Small intestine (tissue), 16 donors: ENCODE measurements at places on chromosomes 5 and 9. TPM values are rescaled to one million over a fixed set of nuclear protein-coding genes. Genes with fewer than 3 reads are reported as not detected.

Gene PRR7
- polyA plus RNA-seq = 3.0 TPM

Gene ACOT12
- 0.31 TPM for polyA plus RNA-seq

Gene FBXL7
- 4.2 TPM for polyA plus RNA-seq

- no peak for DNase-seq
- peaks cover 2% of the 10 kb centered on the region for H3K36me3 ChIP-seq
- H3K27me3 ChIP-seq = no peaks in the 10 kb centered on the region
- H3K4me1 ChIP-seq = no peaks in the 10 kb centered on the region
- no peak overlapping the region for H3K27ac ChIP-seq
These were observed 76.1 kb downstream of the C9orf50 start for GRCh38 chr9:129544761-129545160.

- DNase-seq = peak; percentile 55
- H3K4me1 ChIP-seq = no peaks in the 10 kb centered on the region
- H3K27me3 ChIP-seq = no peaks in the 10 kb centered on the region
- no peak overlapping the region for H3K27ac ChIP-seq
These were observed 195.8 kb downstream of the ERCC6L2 start for GRCh38 chr9:96071076-96071814.
